ENCODE measurements at places on chromosomes 5 and 9.

GRCh38 chr9:113436728-113437515 lies 26.4 kb downstream of the C9orf43 start:
- no peak for DNase-seq

DNA sequence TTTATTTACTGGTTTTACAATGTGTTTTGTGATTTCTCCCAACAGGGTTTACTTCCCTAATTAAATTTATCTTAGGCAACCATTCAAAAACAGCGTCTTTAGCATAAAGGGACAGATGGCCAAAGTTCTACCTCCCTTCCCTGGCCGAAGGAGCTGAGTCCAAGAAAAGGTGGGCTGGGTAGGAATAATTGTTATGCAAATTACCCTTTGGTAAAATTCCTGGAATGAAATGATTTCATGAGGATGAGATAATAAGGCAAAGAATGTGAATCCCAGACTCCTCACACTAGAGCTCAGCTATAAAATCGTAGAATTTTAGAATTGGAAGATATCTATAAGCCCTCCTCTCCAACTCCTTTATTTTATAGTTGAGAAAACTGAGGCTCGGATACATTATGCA lies 119.6 kb downstream of the SGCD start:
- no peak for DNase-seq

- no peak for DNase-seq
Observed at GRCh38 chr5:105754056-105754455, 1916.7 kb downstream of the EFNA5 start.

- no peak for DNase-seq
Observed at GRCh38 chr5:77337686-77338085, 127.2 kb downstream of the PDE8B start.
